ENCODE measurements at places on chromosomes 16 and 17.

GRCh38 chr16:24088767-24089166, 167.4 kb upstream of the CACNG3 start:
- DNase-seq = no peak

- DNase-seq = no peak
These were observed 773 bp downstream of the SYNGR3 start for GRCh38 chr16:1990351-1991134.

- DNase-seq = no peak
These were observed 12.1 kb downstream of the NDEL1 start for GRCh38 chr17:8447799-8448198.

- DNase-seq = no peak
These were observed 55.0 kb downstream of the AMFR start for GRCh38 chr16:56370185-56370874.

GRCh38 chr16:49675413-49675812, 180.5 kb downstream of the ZNF423 start:
- DNase-seq = peak; percentile 33

DNA sequence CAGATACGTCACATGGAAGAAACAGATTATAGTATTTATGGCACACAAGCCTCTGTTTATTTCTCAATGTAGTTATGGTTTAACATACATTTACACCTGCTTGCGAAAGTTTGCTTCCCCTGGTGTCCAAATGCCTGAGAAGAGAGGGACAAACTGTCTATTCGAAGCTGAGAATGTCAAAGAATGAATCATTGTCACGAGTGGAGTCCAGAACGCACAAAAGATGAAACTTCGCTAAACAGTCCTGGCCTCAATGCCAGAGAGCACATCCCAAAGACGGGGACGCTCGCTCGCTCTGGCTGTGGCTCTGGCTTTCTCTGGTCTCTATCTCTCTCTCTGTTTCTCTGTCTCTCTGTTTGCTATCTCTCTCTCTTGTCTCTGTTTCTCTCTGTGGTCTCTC, 298.8 kb downstream of the FOXL1 start:
- no peak for DNase-seq

DNA sequence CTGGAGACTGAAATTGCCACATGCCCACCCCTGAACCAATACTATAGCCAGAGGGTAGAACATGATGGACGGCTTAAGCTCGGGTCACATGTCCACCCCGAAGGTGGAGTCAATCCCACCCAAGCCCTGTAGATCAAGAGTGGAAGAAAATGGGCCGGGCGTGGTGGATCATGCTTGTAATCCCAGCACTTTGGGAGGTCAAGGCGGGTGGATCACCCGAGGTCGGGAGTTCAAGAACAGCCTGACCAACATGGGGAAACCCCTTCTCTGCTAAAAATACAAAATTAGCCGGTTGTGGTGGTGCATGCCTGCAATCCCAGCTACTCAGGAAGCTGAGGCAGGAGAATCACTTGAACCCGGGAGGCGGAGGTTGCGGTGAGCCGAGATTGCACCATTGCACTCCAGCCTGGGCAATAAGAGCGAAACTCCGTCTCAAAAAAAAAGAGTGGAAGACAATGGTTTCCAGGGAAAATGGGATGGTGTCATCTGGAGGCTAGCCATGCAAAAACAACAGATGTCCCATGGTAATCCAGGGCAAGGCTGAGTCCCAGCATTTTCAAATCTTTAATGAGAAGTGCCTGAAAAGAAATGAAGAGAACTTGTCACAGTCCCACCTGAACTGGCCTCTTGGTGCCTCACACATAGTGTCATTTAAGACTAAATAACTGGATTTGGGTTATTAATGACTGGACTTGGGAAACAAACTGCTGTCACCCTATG, 30.1 kb downstream of the CD300LF start:
- no peak for DNase-seq

DNA sequence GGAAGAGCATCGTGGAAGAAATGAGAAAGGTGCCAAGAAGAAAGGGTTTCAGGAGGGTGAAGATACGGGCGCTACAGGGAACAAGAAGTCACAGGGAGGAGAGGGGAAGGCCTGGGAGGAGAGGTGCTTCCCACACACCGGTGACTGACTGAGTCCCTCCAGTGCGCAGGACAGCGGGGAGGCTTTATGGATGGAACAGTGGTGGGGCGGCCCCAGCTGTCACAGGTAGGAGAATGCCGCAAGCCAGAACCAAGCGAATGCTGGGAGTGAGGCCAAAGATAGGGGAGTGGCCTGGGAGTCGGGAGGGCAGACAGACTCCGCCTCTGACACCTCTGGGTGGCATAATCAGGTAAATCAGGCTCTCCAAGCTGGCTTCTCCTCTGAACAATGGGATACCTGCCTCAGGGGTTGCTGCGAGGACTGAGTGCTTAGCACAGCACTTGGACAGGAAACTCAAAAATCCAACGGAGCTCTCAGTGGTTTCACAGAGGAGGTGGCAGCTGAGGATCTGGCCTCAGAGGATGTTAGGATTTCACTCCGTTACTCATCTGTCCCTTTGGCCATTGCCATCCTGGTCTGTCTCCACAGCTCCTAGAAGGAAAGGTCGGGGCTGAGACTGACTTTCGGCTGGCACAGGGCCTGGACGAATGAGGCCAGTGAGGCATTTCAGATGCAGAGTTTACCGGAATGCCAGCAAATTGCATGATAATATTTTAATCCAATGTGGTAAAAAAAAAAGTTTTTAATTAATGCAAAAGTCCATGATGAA, 717 bp upstream of the CNP start:
- no peak for DNase-seq

- no peak for DNase-seq
These were observed 6.2 kb downstream of the COL1A1 start for GRCh38 chr17:50194934-50195865.

GRCh38 chr16:23829454-23829853, 6.3 kb upstream of the PRKCB start:
- DNase-seq = no peak

GRCh38 chr16:82302042-82302727, 132.2 kb upstream of the MPHOSPH6 start:
- no peak for DNase-seq

DNA sequence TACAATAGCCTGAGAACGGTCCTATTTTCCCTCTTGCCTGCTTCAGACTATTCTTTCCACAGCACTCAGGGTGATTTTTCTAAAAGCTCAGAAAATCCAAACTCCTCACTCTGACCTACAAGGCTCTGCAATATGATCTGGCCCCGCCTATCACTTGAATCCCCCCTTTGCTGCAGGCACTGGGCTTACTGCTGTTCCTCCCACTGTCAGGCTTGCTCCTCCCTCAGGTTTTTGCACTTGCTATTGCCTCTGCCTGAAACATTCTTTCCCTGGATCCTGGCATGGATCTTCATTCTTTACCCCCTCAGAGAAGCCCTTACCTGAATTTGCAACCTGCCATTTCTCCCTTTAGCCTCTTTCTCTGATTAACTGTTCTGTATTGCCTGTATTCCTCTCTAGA, 52.3 kb downstream of the RPGRIP1L start:
- no peak for DNase-seq

GRCh38 chr17:29085223-29085622, 42.3 kb downstream of the PIPOX start:
- DNase-seq = no peak

GRCh38 chr17:77282524-77283515, 142.1 kb downstream of the SEC14L1 start:
- DNase-seq = no peak

DNA sequence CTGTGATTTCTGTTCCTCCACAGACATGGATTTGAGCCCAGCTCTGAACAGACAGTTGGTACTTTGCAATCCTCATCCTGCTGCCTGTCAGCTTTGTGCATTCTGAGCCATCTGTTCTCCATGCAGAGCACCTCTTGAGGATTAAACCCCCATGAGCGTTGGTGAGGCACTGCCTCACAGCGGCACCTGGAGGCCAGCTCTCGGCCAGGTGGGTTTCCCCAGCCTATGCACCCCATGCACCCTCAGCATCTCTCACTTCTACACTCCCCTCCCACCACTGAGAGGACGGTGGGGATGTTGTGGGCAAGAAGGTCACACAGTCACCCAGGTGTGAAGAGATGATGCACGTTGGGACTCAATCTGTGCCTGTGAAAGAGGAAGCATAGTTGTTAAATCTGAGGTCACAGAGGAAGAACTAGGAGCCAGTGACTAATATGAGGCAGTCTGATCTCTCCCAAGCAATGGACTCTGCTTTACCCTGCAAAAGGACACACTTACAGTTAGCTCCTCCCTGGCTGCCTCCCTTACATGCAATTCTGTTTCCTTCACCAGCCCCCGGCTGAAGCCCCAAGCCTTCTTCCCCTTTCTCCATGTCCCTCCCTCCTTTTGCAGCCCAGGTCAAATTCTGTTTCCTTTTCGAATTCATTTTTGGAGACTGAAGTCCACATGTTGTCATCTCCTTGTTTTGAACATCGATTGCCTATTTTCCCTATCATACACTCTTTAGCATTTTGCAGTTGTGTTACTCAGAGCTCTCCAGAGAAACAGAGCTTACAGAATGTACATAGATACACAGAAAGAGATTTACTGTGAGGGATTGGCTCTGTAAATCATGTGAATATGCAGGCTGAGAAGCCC, 58.5 kb downstream of the HS3ST3B1 start:
- no peak for DNase-seq

GRCh38 chr16:88422733-88423447, 30.2 kb upstream of the ZFPM1 start:
- no peak for DNase-seq

- no peak for DNase-seq
These were observed 5.5 kb upstream of the RAPGEFL1 start for GRCh38 chr17:40171750-40172149.

DNA sequence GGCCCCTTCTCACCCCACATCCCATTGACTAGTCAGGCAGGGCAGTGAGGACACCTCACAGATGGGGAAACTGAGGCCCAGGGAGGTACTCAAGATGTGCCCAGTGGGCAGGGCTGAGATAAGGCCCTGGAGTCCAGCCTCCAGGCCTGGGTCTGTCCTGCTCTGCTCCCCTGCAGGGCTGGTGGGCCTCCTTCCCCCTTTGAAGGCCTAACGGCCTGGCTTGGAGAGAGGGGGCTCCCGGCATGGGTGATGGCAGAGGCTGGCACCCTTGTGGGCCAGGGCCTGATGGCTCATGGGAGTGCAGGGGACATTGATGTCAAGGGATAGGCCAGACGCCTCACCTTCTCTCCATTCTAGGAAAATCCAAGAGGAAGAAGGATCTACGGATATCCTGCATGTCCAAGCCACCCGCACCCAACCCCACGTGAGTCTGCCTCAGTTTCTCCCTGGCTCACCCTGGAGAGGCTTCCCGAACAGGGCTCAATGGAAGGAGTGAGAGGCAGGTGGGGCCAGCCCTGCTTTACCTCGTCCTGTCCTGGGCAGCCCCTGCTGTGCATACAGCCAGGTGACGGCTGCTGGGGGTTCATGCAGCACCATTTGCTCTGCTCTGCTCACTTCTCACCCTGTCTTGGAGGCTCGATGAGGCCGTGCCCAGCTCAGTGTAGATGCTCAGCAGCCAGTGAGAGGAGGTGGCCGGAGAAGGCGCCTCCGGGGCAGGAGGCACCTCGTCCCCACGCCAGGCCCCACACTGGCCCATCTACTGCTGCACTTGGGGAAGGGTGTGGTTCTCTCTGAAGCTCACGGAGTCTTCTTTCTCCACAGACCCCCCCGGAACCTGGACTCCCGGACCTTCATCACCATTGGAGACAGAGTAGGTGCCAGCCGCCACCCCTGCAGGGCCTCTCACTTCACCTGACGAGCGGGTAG, 13.8 kb downstream of the MAP2K3 start:
- DNase-seq = no peak

DNA sequence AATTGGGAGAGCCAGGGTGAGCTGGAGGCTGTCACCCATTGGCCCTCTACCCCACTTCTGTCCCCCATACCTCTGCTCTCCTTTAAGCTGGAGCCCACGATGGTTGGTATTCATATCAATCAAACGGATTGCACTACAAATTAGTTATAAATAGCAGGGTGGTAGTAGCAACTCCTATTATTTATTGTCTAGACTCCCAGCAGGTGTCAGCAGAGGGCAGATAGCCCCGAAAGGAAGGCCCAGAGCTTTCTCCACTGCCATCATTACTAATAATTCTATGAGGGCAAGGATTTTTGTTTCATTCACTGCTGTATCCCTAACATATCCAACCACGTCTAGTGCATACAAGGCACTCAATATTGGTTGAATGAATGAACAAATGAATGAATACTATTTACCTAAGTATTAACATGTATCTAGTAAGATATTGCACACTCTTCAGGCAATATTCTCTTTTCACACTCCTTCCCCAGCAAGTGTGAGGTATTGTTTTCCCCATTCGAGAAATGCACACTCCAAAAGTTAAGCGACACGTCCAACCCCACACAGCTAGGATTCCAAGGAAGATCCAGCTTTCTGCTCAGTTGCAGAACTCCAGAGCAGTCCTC, 6.3 kb downstream of the C17orf50 start:
- DNase-seq = no peak

GRCh38 chr16:9124908-9125584, 33.6 kb downstream of the HAPSTR1 start:
- no peak for DNase-seq

DNA sequence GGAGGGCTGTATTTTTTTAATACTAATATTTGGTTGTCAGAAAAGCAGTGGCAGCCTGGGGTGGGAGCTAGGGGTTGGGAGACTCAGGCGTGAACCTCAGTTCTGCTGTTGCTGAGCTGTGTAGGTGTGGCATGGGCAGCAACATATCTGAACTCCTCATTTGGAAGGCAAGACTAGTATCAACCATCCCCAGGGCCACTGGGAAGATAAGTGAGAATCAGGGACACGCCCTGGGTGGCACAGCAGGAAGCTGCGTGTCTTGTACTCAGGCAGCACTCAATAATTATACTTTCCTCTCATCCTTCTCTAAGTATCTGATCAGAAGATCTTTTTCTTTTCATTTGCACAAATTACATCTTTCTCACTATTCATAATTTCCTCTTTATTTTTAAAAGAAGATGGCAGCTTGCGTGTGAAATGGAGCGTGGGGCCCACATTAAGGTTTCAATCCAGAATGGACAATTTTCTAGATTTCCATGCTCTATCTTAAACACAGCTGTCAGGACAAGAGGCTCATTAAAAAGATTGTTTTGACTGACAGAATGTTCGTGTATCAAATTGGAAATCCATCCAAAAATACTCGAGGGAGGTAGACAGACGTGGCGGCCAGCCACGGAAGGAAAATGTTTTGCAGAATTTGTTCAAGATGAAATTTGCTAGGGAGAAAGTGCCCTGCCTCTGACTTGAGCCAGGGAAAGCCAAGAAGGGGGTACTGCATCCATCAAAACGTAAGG, 121.1 kb downstream of the CPPED1 start:
- no peak for DNase-seq

DNA sequence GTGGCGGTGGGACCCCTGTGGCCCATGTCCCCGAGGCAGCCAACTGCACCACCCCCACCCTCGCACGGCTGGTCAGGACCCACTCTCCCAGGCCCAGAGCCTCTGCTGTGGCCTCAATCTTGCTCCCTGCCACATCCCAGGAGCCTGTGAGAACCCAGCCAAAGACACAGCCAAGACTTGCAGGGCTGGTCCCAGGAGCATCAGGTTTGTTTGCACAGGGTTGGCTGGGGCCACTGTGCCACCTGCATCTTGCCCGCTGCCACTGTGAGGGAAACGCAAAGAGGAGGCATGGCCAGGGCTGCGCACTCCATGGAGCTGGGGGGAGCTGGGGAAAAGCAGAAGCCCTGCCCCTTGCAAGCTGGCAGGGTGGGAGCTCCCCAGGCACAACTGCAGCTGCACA, 92.5 kb downstream of the SSH2 start:
- no peak for DNase-seq

- DNase-seq = no peak
These were observed 25.1 kb downstream of the MINK1 start for GRCh38 chr17:4858068-4858881.

- DNase-seq = no peak
These were observed at the start of gene CES2 for GRCh38 chr16:66935314-66936011. Gene CES2 (plus strand): TSS chr16:66935516. CDS start chr16:66935636, 120 bp downstream.

All from skin of body (tissue), 3 donors.